ENCODE measurements at places on chromosomes 11 and 22. TPM values are rescaled to one million over a fixed set of nuclear protein-coding genes. Genes with fewer than 3 reads are reported as not detected.

- DNase-seq = no peak
Measured at GRCh38 chr11:1860108-1860507, 7.2 kb downstream of the LSP1 start.

Gene HSCB
- 22.4 TPM for total RNA-seq

Gene MS4A4A
- 0.55 TPM for total RNA-seq

DNA sequence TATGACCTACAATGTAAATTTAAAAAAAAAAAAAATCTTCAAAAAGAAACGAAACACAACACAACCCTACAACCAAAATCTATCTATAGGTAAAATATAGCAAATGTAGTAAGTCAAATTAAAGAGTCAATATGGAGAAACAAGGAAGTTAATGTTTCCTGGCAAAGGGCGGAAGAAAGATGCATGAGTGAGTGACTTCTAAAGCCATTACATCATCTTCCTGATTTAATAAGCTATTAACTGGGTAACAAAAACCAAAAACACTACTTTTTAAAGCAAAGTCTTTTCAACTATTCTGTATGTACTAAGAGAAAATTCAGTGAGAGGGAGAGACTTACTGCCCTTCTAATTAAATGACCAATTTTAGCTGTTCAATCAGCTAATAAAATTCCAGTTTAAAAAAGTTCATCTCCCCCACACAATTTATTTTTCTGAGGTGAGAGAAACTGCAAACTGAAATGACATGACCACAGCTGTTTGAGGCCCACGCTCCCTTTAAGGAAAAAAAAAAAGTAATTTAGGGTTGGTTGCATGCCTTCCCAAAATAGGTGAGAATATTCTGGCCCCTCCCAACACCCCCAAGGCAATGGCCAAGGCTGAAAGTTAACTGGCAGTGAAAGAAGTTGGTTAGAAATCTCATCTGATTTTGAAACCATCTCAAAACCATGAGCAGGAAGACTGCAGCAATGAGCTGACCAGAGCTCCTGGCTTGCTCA is 5.9 kb downstream of the SF1 start:
- DNase-seq = no peak

DNA sequence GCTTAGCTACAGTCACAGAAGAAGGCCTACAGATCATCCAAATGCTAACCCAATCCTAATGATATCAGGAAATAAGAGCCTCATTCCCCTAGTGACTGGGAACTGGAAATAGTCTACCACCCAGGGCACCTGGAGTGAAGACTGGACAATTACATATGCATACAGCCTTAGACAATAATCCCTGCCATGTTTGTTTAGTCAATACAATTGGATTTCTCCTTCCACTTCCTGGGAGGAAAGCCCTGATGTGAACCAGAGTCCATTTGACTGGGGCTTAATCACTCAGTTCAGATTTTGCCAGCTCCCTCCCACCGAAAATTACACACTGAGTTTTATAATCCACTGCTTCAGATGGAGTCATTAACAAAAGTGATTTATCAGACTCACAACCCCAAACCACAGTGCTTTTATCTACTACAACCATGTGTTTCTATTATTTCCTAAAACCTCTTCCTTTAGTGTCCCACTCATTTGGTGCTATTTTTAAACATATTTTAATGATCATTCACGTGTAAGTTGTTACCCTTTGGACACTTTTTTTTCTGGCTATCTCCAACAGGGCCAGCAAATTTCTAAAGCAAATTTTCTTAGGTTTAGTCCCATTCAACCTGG is 29.9 kb downstream of the CWF19L2 start:
- DNase-seq = no peak

DNA sequence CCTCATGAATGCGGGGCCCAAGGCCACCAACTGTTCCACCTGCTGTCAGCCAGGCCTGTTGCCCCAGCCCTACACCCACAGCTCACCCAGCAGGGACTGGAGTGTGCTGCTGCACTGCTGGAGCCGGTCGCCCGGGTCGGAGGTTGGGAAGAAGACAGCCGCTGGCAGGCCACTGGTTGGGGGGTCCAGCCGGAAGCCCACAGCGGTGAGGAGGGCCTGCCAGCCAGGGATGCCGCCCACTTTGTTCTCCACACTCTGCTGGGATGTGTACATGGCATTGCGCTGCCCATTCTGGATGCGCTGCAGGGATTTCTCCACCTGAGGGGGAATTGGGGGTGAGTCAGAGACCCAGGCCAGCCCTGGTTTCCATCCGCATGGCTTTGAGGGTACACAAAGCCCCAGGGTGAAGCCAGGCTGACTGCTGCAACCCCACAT is 74.2 kb upstream of the PITPNB start:
- DNase-seq = no peak

Gene EFEMP2
- total RNA-seq = 0.33 TPM

DNA sequence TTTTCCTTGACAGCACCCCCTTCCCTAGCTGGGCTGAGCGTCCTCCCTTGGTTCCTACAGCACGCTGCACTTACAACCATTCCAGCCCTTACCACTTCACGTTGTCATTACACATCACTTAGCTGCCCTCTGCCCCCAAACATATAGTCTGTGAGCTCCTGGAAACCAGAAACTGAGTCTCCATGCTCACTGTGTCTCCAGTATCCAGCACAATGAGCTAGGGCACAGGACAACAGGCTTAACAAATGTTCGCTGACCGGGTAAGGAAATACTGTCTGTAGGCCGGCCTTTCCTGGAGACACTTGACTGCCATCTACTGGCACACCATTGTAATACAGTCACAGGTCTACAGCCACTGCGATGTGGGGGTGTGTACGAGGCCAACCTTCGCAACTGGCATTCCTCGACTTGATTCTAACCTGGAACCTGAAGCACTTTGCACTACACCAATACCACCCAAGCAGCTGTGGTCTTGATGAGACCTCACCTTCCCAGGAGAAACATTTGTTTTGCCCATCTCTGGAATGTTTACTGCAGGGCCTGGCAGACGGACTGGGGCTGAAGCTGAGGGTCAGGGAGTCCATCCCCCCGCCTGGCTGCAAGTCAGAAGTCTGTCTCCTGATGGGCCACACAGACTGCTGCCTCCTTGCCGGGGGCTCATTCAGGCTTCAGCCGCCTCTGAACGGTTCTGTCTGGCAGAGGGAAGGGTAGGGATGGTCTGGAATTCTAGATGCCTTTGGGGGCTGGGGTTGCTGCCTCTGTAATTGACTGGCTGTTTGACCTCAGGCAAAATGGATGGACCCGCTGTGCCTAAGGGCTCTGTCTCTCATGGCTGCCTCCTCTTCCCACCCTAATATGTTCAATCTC is 72.0 kb downstream of the SYN3 start:
- peak; percentile 75 for DNase-seq

Gene CADM1
- 35.4 TPM for total RNA-seq

Gene CXCR5
- not detected for total RNA-seq

Gene SCUBE2
- total RNA-seq = 0.10 TPM

- DNase-seq = no peak
Measured at GRCh38 chr11:102436976-102437375, 15.6 kb downstream of the TMEM123 start.

GRCh38 chr11:60367009-60367408 is 11.3 kb upstream of the MS4A7 start:
- no peak for DNase-seq

Gene RAB30
- 16.9 TPM for total RNA-seq

DNA sequence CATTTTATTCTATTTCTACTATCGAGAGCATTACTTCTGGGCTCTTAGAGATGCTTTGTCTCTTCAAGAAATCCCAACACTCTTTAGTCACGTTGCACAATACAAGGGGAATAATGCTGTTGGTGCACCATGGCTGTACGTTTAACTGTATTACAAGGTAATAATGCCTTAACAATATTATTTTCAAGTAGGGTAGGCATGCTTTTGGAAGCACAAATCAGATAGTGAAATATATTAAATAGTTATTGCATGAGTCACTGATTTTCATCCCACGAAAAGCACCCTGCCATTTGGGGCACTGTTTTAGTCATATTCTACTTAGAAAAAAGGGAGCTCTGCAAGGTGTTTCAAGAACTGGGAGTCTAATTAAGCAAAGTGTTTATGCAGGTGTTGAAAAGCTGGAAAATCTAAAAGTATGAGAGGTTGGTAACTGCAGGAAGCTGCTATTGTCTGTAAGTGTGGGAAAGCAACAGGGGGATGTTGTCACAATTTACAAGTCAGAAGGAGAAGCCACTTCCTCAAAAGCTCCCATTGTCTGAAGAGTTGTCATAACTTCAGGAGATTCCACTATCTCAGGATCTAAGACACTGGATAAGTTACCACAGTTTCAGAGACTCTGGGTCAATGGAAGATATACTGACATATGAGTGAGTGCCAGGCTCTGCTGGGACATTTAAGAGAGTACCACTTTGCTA is 218.2 kb downstream of the JRKL start:
- DNase-seq = no peak

- no peak for DNase-seq
Measured at GRCh38 chr11:68128682-68129327, 7.6 kb upstream of the CHKA start.

Gene P2RY2
- total RNA-seq = not detected

DNA sequence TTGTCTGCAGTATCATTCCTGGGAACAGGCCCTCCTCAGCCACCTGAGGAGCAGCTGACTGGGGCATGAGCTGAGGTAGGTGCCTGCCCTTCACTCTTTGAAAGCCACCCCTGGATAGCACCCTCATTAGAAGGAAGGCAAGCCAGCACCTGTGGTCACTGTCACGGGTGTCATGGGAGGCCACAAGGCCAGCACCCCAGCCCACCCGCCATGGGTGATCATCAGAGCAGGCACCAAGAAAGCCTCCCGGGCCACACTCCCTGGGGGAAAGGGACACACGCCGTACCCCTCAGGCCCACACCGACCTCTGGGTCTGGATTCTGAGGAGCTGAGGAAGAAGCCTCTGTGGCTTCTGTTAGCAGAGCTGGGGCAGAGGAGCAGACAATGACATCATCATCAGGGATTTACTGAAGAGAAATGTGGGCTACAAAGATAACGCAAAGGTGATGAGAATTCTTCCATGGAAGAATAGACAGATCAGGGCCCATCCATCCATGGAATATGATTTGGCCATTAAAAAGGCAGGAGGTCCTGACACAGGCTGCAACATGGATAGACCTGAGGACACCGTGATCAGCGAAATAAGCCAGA is 16.7 kb upstream of the NAP1L4 start:
- DNase-seq = no peak

GRCh38 chr22:47049078-47049624 is 286.7 kb downstream of the TBC1D22A start:
- no peak for DNase-seq

GRCh38 chr11:77677138-77677537 is 39.5 kb upstream of the CLNS1A start:
- DNase-seq = no peak

GRCh38 chr11:106276859-106277436 is 199.5 kb downstream of the AASDHPPT start:
- peak; percentile 26 for DNase-seq

DNA sequence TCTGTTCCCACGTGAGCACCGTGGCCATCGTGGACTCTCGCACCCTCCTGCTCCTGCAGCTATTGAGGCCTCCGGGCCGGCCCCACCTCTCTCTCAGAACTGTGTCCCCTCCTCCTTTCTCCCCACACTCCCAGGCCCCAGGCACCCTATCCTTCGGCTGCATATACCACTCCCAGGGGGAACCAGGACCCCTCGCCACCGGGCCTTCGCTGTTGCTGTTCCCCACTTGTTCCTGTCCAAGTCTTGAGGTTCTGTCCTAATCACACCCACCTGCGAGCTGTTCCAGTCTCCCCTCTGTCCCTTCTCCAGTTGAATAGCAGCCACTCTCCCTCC is 43.0 kb upstream of the CDON start:
- DNase-seq = no peak

GRCh38 chr22:38177926-38178604 is 3.6 kb downstream of the PLA2G6 start:
- DNase-seq = peak; percentile 98

Gene MUC5AC
- total RNA-seq = not detected

Gene BMAL1
- 12.1 TPM for total RNA-seq

GRCh38 chr22:29207562-29208501 is 2.1 kb downstream of the EMID1 start:
- DNase-seq = no peak

Gene CECR2
- total RNA-seq = 0.06 TPM

GRCh38 chr11:107139396-107139795 is 121.1 kb upstream of the GUCY1A2 start:
- no peak for DNase-seq

DNA sequence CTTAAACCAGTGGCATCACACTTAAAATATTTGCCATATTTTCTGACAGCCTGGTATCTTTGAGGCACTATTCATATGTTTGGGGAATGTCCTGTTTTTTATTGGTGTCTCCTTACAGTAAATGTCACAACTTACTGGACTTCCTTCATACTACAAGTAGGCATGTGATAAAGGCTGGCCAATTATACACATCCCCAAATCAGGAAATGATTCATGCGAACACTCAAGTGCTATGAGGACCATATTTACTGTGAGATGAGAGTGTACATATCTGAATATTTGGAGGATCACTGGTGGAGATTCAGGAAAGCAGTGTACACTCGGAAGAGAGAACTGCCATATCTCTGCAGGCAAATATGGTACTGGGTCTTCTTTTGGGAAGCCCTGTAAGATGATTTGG is 913.8 kb upstream of the CHORDC1 start:
- peak; percentile 24 for DNase-seq

DNA sequence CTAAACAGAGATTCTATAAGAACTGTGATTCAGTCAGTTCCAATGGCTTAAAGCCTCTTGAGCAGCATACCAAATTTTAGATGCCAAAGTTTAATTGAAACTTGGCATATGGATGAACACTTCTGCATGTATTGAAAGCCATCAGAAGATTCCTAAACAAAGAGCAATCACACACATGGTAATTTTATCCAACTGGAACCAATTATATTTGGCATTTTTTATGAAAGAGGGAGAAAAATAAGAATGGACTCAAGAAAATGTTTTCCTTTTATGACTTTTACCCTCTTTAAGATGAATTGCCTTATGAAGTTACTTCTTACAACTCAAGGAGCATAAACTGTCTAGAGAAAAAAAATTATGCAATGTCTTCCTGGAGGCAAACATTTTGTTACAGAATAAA is 7.4 kb downstream of the TRPC6 start:
- DNase-seq = no peak

- peak; percentile 68 for DNase-seq
Measured at GRCh38 chr11:396948-397548, 3.0 kb downstream of the PKP3 start.

GRCh38 chr11:125995313-125995712 is 49.5 kb downstream of the VSIG10L2 start:
- DNase-seq = no peak

Gene SOX6
- total RNA-seq = 6.4 TPM

- DNase-seq = no peak
Measured at GRCh38 chr11:133172349-133172748, 360.0 kb downstream of the OPCML start.

DNA sequence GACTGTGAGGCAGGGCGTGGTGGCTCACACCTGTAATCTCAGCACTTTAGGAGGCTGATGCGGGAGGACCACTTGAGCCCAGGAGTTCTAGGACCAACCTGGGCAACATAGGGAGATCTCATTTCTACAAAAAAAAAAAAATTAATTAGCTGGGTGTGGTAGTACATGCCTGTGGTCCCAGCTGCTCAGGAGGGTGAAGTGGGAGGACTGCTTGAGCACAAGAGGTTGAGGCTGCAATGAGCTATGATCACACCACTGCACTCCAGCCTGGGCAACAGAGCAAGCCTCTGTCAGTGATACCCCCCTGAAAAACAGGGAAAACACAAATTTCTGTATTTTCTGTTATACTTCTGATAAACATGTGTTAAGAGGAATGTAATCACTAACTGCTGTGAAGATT is 57.8 kb upstream of the ARHGAP32 start:
- DNase-seq = peak; percentile 47

GRCh38 chr11:73288192-73288872 is 16.2 kb downstream of the P2RY6 start:
- DNase-seq = no peak

All from H4 (cell line).